Stimulated activated CD4-positive, alpha-beta T cell treated with anti-CD3 and anti-CD28 coated beads, Interleukin-1b, Interleukin-23, amount 100 ng/mL, for 1 hour (primary cell): ENCODE measurements at places on chromosomes 13 and 19.

GRCh38 chr13:79779761-79780160 lies 298.8 kb downstream of the NDFIP2 start:
- DNase-seq = no peak

- no peak for DNase-seq
These were observed 809.5 kb upstream of the SLITRK6 start for GRCh38 chr13:86608701-86609100.

GRCh38 chr13:78398743-78399410 lies 204.5 kb downstream of the POU4F1 start:
- no peak for DNase-seq

GRCh38 chr19:8214802-8215201 lies 5.6 kb downstream of the CERS4 start:
- DNase-seq = no peak

- DNase-seq = no peak
These were observed 1.1 kb upstream of the TMTC4 start for GRCh38 chr13:100675661-100676129.

DNA sequence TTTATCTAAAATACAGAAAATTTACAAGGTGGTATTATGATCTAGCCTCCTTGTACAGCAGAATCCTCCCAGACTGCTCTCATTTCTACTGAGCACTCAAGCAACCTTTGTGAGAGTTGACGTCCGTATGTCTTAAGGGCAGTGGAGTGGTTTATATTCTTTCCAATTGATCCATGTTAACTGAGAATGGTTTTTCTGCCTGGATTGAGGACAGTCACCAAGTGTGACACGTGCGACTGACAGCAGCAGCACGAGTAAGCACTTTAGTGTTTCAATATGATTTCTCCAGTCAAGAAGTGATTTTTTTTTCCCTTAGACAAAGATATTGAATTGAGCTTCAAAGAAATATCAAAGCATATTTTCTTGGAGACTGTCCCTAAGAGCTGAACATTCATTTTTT lies 901.7 kb downstream of the PCDH9 start:
- DNase-seq = no peak

GRCh38 chr19:48969276-48970138 lies 4.4 kb downstream of the FTL start:
- DNase-seq = no peak

GRCh38 chr13:59643906-59644626 lies 519.7 kb downstream of the DIAPH3 start:
- no peak for DNase-seq

DNA sequence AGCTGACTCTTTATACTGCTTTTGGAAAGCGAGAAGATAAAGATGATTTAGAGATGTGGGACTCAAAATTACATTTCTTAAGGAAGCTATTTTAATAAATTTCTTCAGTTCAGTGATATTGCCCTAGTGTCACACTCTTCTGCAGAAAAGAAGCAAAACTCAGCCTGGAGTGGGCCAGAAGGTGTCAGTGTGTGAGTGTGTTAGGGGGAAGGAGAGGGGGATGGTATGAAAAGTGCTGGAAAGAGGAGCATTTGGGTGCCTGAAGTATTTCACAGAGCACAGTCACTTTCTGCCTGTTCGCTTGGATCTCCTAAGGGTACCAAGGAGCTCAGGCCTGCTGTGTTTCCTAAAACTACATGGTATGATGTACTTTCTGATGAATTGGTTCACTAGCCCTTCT lies 84.5 kb upstream of the FRY start:
- no peak for DNase-seq

DNA sequence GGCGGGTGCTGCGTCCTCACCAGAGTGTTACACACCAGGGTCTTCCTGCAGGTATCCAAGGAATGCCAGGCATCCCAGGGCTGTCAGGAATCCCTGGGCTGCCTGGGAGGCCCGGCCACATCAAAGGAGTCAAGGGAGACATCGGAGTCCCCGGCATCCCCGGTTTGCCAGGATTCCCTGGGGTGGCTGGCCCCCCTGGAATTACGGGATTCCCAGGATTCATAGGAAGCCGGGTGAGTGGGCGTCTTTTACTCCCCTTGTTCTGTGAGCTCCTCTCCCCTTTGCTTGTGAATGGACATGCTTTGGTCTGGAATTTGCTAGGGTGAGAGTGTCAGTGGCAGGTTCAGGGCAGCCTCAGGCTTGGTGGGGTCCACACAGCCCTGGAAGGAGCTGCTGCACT lies 75.9 kb downstream of the RAB20 start:
- DNase-seq = no peak

- DNase-seq = no peak
These were observed 12.4 kb upstream of the TMEM255B start for GRCh38 chr13:113746671-113747070.

DNA sequence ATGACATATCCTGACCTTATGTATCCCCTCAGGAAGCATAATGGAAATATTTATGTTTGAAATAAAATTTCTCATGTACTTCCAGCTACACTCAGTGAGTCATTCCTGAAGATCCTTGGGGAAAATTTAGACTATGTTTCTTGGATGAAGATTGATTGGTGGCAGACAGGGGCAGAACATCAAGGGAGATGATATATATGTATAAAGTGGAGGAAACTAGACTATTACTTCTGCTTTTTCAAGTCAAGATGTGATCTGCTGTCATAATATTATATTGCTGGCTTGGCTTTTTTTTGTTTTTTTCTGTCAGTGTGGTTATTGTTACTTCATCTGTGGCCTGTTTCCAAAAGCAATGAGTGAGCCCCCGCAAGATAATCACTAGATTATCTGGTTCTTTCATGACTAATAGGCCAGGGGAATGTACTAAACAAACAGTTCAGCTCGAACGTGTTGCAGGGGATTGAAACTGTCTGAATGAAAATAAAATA lies 87.2 kb upstream of the TNFSF11 start:
- no peak for DNase-seq
